ENCODE measurements at places on chromosomes 1 and 21. TPM values are rescaled to one million over a fixed set of nuclear protein-coding genes. Genes with fewer than 3 reads are reported as not detected.

DNA sequence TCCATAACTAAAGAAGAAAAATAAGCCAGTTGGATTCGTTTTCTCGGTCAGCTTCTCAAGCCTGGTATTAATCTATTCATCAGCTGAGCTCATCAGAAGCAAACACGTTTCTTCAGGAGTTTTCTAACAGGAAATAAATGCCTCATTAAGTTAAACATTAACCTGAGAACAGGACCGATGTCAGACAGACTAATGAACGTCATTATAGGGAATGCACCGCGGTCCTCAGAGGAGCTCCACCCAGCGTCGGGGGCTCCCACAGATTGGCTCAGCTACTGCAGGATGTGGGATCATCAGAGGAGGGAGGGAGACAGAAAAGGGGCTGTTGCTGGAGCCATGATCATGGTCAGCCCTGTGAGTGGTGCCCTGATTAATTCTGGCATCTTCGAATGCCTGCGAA, 615.4 kb downstream of the PTPRU start:
- no peak for DNase-seq

GRCh38 chr1:18879791-18880309, 20.4 kb upstream of the TAS1R2 start:
- no peak for DNase-seq

DNA sequence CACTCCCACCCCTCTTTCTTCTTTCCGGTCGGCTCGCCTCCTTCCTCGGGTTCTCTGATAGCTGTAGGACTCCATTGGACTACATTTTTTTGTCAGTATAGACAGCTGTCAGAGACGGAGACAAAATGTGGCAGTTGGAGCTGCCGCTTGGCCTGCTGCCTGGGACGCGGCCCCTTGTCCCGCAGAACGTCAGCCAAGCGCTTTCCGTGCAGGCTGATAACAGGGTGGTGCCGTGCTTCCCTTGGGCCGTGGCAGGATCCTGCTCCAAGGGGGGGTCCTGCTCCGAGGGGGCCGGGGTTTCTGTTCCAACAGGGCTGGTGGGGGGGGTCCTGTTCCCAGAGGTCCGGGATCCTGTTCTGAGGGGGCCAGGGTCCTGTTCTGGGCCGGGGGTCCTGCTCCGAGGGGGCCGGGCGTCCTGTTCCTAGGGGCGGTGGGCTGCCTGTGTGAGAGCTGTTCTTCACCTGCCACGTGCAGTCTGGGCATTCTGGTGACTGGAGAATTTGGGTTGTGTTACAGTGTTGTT, 4.9 kb downstream of the SKI start:
- no peak for DNase-seq

GRCh38 chr1:25797939-25798338, 2.1 kb upstream of the SELENON start:
- no peak for DNase-seq

GRCh38 chr1:221087919-221088318, 208.7 kb downstream of the HLX start:
- no peak for DNase-seq

GRCh38 chr1:169914531-169914930, 20.8 kb upstream of the SCYL3 start:
- DNase-seq, result no peak

DNA sequence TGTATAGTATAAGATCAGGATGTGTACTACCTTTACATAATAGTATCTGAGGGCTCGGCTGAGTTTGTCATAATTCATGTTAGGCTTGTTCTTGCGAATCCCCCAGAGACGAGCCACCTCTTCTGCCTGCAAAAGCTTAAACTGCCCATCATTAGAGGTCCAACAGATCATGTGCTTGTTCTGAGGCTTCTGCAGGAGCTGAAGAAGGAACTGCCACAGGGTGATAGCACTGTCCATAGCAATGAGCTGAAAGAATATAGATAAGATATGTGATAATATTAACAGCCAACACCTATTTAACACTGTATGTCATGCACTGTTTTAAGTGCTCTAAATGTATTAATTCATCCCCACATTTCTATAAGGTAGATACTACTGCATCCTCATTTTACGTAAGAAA, 8.2 kb downstream of the ELK4 start:
- no peak for DNase-seq

DNA sequence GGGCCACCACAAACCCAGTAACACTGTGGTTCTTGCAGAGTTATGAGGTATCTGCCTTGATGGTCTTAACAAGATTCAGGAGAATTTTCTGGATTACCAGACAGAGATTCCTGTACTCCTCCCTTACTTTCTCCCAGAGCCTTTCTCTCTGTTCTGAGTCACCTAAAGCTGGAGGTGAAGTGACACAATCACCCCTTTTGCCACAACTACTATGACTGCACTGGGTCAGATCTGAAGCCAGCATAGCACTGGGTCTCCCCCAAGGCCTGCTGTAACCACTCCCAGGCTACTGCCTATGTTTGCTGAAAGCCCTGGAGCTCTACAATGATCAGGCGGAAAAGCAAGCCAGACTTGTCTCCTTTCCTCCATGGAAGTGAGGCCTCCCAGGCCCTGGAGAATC, 156.7 kb upstream of the NEGR1 start:
- DNase-seq, result no peak

DNA sequence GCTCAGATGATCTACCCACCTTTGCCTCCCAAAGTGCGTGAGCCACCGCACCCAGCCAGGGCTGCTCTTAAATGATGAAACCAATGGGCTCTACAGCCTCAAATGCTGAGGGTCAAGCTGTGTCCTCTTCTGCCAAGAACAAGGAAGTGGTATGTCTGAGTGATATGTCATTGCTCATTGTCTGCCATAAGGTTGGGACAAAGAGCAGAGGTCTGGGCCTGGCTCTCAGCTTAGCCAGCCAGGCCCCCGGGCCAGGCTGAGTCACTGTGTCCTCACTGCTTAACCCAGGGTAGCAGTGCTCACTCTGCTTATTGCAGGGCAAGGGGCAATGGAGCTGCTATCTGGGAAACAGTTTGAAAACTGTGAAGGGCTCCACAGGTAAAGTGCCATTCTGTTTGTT, 8.3 kb upstream of the ETS2 start:
- no peak for DNase-seq

GRCh38 chr21:27258742-27259448, 292.0 kb upstream of the ADAMTS5 start:
- DNase-seq, result no peak

GRCh38 chr1:196461521-196461920, 146.7 kb downstream of the KCNT2 start:
- DNase-seq, result no peak

GRCh38 chr1:175863299-175864050, 120.1 kb upstream of the TNR start:
- DNase-seq, result no peak

DNA sequence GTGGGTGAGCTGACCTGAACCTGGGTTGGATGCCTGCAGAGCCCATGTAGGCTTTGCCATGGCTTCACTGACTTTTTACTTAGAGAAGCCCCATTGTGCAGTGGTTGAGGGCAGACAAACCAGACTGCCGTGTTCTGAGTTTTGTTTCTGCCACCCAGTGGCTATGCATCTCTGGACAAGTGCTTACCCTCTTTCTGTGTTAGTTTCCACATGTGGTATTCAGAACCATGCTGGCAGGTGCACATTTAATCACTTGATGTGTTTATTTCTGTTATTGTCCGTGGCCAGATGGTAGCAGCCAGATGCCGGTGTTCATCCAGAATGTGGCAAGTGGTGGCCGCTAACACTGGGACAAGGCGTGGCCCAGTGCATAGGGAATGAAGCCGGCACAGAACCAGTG, 10.3 kb upstream of the PTPN7 start:
- DNase-seq, result no peak

- no peak for DNase-seq
Measured at GRCh38 chr21:38888991-38889561, 83.3 kb downstream of the ETS2 start.

DNA sequence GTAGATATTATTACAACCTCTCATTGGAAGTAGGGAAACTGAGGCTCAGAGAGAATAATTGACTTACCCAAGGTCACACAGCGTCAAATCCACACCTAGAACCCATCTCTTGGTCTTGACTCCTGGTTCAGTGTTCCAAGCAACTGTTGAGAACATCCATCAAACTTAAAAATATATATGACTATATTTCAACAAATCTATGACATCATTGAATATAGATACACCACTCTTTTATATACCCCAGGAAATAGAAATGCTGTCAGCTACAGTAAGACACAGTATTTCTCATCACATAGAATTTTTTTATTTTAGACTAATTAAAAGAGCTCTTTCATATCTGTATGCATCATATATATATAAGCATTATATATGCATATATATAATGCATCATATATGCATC, 56.9 kb downstream of the RUNX3 start:
- DNase-seq, result no peak

DNA sequence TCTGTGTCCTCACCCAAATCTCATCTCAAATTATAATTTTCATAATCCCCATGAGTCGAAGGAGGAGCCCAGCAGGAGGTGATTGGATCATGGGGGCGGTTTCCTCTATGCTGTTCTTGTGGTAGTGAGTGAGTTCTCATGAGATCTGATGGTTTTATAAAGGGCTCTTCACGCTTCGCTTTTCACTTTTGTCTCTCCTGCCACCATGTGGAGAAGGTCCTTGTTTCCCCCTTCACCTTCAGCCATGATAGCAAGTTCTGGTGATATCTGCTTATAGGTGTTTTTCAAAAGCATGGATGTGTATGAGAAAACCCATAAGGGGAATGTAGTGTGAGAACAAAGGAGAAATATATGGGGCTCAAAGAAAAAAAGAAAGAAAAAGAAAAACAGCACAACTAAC, 405.9 kb upstream of the RGS18 start:
- DNase-seq, result no peak

DNA sequence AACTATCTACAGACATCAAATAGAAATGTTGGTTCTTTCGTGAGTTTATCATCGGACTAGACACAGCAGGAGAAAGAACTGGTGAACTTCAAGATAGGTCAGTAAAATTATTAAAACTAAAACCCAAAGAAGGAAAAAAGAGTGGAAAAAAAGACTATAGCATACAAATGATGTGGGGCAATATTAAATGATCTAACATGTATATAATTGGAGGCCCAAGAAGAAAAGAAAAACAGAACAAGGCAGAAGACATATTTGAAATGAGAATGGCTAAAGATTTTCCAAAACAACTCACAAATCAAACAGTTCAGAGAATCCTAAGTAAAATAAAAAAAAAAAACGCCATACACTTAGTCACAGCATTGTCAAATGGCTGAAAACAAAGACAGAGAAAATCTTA, 101.8 kb downstream of the PCNX2 start:
- no peak for DNase-seq

- DNase-seq, result no peak
Measured at GRCh38 chr1:108521990-108522393, 37.9 kb upstream of the EEIG2 start.

- peak; percentile 12 for DNase-seq
Measured at GRCh38 chr1:77281491-77282186, at the start of gene AK5. Gene AK5 (plus strand): TSS chr1:77282019. CDS start chr1:77282314, 295 bp downstream.

- no peak for DNase-seq
Measured at GRCh38 chr21:31917108-31917507, 44.3 kb downstream of the HUNK start.

The C1orf167 gene
- total RNA-seq, result 0.29 TPM

The FRRS1 gene
- 22.5 TPM for total RNA-seq

The ADGRB2 gene
- total RNA-seq, result 6.0 TPM

The TOR1AIP1 gene
- 56.3 TPM for total RNA-seq

The OPTC gene
- not detected for total RNA-seq

The OR10Z1 gene
- total RNA-seq, result not detected

The MARK1 gene
- 5.1 TPM for total RNA-seq

The RGS7 gene
- total RNA-seq, result 0.81 TPM

The MPL gene
- not detected for total RNA-seq

The B3GALT6 gene
- total RNA-seq, result 16.1 TPM

The CRABP2 gene
- 3.5 TPM for total RNA-seq

Measured in mucosa of gallbladder (tissue), 1 donor.